T-helper 17 cell (primary cell): ENCODE measurements at places on chromosomes 11 and 22. TPM values are rescaled to one million over a fixed set of nuclear protein-coding genes. Genes with fewer than 3 reads are reported as not detected.

Gene DERL3
- total RNA-seq, result 2.7 TPM

GRCh38 chr22:49476800-49477400, 350.8 kb downstream of the BRD1 start:
- no peak for DNase-seq

- no peak for DNase-seq
Measured at GRCh38 chr11:120181376-120181975, 29.4 kb upstream of the OAF start.

DNA sequence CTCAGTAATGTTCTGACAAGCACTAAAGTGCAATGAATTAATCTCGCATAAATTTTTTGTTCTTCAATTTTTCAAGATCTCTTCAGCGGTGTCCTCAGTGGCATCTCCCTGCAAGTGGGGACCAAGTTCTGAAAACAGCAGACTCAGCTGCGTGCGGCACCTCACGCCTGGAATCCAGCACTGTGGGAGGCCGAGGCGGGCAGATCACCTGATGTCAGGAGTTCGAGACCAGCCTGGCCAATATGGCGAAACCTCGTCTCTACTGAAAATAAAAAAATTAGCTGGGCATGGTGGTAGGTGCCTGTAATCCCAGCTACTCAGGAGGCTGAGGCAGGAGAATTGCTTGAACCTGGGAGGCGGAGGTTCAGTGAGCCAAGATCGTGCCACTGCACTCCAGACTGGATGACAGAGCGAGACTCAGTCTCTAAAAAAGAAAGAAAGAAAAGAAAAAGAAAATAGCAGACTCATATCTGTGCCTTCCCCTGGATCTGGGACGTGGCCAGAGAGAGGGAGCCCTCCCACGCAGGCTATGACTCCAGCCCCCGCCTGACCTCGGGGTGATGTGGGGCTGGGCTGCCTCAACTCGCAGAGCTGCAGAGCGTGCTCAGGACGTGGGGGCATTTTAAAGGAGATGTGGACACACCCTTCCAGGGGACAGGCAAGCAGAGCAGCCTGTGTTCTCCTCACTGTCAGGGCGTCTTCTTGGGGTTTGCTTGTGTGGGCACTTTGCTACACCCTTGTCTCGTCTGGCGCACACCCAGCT, 346.6 kb downstream of the BRD1 start:
- DNase-seq, result no peak

Gene AASDHPPT
- 19.1 TPM for total RNA-seq

DNA sequence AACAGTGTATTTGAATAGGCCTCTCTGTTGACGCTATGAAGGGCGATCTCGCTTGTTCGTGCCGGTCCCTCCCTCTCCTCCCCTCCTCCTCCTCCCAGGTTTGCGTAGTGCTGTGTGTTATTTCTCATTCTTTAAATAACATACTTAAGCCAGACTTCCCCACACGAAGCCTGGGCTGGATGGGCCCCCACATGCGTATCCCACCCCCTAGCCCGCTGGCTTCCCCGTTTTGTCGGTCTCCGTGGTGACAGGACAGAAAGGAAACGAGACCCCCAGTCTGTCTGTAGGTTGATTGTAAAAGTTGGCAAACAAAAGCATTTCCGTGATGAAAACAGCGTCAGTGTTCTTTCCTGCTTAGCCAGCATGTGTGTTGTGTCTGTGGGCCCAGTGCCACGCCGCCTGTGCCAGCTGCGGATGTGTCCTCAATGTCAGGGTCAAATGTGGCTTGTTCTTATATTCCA, 27.3 kb downstream of the FAM118A start:
- no peak for DNase-seq

DNA sequence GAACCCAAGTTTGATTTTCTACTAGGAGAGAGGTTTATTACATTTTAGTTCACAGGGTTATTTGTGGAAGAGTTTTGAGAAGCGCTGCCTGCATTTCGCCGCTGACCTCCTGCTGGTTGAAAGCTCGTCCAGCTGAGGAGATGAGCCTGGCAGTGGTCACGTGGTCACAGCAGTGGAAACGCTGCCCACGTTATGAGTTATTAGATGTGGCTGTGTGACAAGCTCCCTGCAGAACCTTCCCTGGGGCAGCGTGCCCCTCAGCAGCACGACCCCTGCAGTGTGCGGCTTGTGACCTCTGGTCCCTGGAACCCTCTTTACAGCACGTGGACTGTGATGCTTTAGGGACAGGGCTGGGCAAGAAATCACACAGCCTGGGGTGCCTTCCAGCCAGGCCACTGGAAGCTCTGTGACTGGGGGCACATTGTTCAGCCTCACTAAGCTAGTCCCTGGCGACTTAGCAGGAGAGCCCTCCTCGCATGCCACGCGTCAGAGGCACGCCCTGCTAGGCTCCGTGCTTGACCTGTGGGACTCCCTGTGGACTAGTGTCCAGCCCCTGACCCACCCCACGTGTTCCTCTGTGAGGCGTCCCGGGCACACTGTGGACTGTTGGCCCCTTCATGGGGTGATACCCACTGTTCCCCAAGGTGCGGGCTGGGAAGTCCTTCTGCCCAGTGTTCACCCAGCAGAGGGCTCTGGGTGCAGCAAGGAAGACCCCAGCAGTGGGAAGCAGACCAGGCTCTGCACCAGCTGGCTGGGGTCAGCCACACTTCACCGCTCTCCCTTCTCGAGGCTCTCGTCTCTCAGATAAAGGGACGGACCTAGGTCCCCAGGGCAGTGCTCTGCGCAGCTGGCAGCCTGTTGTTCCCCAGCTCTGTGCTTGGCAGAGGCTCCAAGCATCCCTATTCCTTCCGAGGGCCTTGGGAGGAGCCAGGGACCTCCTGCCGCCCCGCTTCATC, 349.5 kb downstream of the TBC1D22A start:
- no peak for DNase-seq

Gene AIFM3
- total RNA-seq, result 0.34 TPM

DNA sequence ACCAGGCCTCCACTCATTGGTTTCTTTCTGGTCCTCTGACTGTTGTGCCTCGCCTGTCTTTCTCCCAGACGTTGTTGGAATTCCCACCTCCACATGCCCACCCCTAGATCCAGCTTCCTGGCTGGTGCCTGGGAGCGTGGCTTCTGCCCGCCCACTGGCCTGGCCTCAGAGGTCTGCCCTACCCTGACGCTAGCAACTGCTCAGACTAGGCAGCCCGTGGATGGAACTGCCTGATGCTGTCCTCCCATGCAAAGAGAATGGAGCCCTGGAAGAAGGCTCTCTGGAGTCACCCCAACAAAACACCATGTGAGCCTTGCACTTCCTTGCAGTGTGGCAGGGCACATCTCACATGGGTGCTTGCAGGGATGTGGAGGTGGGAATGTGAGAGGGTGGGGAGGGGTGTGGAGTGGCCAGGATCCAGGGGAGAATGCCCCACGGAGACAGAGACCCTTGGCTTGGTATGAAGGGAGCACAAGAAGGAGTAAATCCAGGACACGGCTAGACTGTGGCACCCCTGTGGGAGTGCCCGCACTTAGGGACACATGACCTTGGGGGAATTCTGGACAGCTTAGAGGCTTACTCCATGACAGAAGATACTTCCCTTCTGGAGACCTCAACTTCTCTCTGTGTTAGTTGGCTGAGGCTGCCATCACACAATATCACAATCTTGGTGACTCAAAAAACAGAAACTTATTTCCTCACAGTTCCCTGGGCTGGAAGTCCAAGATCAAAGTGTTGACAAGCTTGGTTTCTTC, 22.5 kb upstream of the ADA2 start:
- no peak for DNase-seq

Gene BRD1
- 153 TPM for total RNA-seq

DNA sequence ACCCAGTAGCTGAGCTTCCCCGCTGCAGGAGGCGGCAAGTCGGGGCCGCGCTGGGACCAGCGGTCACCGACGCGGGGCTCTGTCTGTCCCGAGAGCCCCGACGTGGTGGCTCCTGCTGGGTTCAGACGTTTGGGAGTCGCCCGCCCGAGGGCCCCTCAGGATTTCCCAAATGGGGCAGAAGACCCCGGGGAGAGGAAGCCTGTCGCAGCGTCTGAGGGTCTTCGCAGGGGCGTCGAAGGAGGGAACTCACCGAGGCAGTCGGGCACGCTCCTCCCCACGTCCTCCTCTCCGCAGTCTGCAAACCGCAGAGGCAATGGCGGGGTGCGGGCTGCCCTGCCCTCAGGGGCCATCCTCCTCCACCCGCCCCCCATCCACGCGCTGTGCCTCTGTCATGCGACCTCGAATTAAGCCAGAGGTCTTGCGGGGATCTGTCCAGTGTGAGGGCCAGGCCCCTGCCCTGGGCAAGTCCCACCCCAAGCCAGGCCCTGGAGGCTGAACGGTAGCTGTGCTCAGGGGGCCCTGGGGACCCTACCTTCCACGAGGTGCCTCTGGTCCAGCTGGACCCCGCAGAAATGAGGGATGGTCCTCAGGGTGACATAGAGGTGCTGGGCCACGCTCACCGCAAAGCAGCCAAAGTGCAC, 12.5 kb downstream of the IL17REL start:
- DNase-seq, result no peak
